ENCODE measurements at places on chromosomes 2 and 18.
A peak's percentile ranks its signal among the peaks of the same experiment; 100 is the strongest.

- DNase-seq, result no peak
Measured at GRCh38 chr2:132448331-132448730, 31.7 kb downstream of the GPR39 start.

DNA sequence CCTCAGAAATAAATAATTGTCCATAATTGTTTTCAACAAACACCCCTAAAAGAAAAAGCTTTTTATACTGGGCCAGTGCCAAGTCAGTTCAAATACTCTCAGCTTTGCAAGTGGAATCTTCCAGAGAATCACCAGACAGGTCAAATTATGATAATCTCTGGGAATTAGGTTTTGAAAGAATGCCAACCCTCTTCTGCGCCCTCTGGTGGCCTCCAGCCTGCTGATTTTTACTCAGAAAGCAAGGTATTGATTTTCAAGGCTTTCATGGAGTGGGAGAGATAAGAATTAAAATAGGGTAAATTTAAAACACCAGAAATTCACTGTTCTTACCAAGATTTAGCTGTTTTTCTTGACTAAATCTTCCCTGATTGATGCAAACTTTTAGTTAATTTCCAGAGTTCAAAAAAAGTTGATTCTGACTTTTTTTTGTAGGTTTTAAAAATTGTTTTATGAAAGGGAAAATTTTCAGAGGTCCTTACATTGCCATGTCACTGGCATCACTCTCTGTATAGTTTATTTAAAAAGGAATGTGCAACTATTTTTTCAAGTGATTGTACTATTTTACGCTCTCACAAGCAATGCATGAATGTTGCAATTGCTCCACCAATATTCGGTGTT lies 282.9 kb upstream of the TNP1 start:
- DNase-seq, result no peak

GRCh38 chr2:121019071-121019470 lies 265.9 kb downstream of the TFCP2L1 start:
- no peak for DNase-seq

DNA sequence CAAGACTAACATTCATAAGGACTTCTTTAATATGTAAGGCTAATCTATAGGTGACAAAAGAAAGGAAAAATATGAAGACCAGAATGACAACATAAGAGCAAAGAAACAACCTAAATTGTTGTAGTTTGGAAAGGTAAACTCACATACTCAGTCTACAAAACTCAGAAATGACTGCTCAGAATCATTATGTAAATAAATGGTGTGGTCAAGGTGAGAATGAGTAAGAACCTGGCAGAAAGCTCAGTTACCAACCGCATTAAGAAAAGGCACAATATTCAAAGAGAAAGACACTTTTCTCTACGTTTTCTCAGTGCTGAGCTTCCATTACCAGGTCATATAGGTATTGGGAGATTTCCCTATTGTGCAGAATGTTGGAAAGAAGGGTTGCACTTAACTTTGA lies 15.8 kb downstream of the ATF2 start:
- DNase-seq, result no peak

DNA sequence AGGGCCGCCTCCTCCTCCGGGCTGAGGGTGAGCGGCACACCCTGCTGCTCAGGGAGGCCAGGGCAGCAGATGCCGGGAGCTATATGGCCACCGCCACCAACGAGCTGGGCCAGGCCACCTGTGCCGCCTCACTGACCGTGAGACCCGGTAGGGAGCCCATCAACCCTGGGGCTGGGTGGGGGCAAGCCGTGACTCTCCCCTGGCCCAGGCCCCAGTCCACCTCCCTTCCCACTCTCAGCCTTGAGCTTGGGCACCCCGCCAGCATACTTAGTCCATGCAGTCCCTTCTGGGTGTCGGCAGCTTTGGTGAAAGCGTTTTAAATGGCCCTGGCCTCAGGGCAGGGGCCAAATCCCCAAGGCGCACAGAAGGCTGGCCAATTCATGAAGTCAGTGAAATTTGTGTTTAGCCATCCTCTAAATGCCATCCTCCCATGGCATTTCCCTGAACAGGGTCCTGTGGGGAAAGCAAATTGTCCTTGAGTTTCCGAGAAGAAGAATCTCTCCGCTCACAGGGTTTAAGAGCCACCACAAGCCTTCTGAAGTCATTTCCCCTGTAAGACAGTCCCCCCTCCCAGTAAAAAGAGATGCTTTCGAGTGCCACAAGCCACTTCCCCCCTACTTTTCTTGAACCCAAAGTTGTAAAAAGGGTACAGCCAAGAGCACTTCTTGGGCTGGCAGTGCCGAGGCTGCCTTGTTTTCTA lies 17.2 kb downstream of the SPEG start:
- DNase-seq, result no peak

GRCh38 chr2:101986376-101986775 lies 5.4 kb upstream of the IL1R2 start:
- no peak for DNase-seq

- DNase-seq, result peak; percentile 50
Measured at GRCh38 chr2:109331896-109332848, 203.2 kb downstream of the SH3RF3 start.

DNA sequence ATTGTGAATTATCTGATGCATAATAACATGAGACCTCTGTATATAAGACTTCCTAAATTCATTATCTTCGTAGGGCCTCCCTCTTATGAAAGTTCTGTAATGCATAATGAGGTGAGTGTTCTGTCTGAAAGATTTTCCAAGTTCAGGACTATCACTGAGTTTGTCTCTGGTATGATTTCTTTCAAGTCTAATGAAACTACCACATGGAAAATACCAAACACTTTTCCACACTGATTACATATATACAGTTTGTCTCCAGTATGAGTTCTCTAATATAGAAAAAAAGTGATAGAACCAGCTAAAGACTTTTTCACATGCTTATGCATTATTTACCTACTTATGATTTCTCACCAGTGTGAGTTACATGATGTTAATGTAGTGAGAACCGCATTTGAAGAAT lies 34.7 kb downstream of the CTNNA2 start:
- no peak for DNase-seq

- peak; percentile 12 for DNase-seq
Measured at GRCh38 chr2:112143150-112143549, 5.0 kb downstream of the FBLN7 start.

GRCh38 chr18:22504251-22505030 lies 86.7 kb upstream of the CTAGE1 start:
- no peak for DNase-seq

DNA sequence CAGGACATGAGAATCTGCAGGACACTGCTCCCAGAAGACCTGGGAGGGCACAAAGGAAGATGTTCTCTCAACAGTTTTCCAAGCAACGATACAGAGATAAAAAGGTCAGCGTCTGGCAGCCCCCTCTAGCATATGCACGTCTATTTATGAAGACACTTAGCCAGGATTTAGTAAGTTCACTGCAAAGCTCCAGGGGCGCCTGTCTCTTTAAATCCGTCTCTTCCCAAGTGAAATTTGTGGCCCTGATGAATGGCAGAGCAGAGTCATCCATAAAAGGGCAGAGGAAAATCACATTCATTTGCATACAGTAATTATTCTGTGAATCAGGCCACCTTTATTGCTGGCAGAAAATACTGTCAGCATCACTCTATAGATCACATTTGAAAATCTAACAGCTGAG lies 390.9 kb upstream of the SMIM21 start:
- no peak for DNase-seq

DNA sequence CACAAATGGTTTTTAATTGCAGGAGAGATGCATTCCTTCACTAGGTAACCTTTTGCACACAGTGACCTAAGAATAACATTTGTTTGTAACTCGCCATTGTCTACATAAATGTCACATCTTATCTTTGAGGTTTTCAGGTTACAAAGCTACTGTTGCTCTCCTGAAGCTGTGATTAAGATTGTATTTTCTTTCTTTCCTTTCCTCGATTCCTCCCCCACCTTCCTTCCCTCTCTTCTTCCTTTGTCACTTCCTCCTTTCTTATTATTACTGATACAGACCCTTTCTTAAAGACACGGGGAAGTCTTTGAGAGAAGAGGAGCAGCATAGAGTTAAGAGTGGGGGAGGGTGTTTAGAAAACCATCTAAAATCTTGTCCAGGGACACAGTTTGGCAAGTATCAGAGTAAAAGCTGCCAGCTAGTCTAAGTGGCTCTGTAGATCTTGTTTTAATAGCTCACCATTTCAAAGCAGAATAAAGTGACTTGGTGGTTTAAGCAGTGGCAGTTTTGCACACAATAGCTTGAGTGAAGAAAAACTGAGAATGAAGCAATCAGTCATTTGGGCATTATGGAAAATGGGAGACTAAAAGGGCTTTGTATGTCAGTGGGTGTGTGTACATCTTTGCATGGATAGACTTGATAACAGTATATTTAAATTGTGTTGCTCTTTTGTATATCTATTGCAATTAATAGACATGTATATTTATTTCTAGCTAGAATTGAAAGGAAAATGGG lies 10.9 kb downstream of the CERS6 start:
- DNase-seq, result no peak

GRCh38 chr2:223226264-223226663 lies 174.3 kb downstream of the KCNE4 start:
- no peak for DNase-seq

DNA sequence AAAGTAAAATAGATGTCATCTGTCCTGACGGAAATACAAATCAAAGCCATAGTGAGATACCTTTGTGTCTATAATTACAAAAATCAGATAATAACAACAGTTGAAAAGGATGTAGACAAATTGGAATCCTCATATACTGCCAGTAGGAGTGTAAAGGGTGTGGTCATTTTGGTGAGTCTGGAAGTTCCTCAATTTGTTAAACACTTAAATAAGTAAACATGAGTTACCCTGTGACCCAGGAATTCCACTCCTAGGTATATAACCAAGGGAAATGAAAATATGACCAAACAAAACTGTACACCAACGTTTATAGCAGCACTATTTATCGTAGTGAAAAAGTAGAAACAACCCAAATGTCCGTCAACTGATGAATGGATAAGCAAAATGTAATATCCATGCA lies 24.0 kb downstream of the R3HDM1 start:
- no peak for DNase-seq

DNA sequence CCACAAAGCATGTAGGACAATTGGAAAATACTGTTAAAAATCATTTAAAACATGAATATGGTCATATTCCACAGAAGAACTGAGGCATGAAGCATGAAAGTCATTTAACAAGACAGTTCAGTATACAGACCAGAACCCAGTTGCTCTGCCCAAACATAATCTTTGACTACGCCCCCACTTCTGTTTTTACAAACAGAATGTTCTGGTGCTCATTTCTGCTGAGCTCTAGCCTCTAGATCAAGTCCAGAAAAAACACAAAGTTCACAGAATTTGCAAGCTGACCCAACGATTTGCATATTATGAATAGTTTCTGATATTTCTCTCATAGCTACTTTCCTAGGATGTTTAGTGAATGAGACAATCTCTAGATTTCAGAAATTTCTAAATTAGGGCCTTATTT lies 424.9 kb downstream of the PID1 start:
- DNase-seq, result no peak

GRCh38 chr2:10302479-10303180 lies at the start of gene HPCAL1:
Gene HPCAL1, plus strand, starts transcription at chr2:10302904. Its CDS starts 116,854 bp downstream, at chr2:10419758.
- DNase-seq, result peak; percentile 90

GRCh38 chr2:159456500-159457426 lies 159.6 kb downstream of the BAZ2B start:
- DNase-seq, result no peak

GRCh38 chr2:11669454-11670291 lies at the start of gene NTSR2:
Gene NTSR2, minus strand, starts transcription at chr2:11670195. Its CDS starts 66 bp downstream, at chr2:11670129.
- peak; percentile 40 for DNase-seq

DNA sequence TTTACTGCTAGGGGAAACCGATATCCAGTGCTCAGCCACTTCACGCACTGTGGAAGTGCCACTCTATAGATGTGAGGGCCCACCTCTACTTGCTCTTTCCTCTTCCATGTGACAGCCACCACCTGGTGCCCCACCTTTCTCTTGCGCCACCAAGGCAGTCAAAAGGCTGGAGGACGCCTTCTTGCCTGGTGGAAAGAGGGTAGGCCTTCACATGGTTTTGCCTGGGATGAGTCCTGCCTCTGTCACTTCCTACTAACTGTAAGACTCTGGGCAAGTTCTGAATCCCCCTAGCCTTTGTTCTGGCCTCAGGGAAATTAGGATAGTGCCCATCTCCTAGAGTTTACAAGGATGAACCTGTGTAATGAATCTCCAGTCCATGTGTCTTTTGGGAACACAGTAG lies 66.1 kb upstream of the ODC1 start:
- no peak for DNase-seq

DNA sequence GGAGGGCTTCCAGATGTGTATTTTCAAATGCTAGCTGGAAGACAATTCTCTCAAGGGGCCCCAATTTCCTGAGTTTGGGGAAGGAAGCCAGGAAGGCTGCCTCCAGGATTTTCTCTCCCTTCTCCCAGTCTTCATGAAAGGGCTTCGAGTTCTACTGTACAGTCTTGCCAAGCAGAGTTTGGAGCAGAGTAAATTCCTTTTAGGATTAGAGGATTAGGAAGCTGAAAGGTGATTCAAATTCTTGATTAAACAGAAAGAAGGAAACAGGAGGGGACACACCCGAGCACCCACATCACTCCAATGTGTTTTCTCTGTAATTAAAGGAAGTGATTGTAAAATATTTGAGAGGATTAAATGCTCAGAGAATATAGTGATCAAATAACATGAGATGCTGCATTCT lies 217.8 kb downstream of the SETBP1 start:
- no peak for DNase-seq

- no peak for DNase-seq
Measured at GRCh38 chr2:193693758-193694157, 1499.0 kb upstream of the TMEFF2 start.

DNA sequence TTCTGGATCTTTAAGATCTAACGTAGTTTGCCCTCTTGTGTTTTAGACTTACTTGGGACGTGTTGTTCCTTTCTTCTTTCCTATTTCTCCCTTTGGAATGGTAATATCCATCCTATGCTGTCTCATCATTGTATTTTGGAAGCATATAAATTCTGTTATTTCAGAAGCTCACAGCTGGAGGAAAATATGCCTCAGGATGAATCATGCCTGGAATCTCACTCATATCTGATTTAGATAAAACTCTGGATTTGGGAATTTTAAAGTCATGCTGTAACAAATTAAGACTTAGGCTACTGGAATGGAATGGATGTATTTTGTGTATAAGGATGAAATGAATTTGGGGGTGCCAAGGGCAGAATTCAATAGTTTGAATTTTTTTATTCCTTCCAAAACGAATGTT lies 245.2 kb upstream of the GULP1 start:
- DNase-seq, result no peak

DNA sequence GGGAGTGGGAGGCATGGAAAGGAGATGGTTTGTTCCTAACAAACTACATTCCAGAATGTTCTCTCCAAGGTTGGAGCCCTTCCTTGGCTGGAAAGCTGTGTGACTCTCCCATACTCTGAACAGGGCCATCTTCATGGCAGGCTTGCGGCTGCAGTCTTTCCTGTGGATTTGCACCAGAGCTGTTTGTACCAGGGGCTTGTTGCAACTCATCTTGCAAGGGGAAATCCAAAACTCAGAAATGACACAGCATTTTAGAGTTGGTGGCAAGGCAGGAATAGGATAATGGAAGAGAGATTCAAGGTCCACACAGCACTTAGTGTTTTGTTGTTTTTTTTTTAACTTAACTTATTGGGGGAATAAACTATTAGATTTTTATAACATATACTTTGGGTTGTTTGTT lies 73.7 kb upstream of the ZNF516 start:
- DNase-seq, result no peak

GRCh38 chr18:3207565-3207964 lies 12.2 kb downstream of the MYOM1 start:
- no peak for DNase-seq
